NCI-H1930 (cell line): ENCODE measurements at places on chromosomes 6 and 20.

DNA sequence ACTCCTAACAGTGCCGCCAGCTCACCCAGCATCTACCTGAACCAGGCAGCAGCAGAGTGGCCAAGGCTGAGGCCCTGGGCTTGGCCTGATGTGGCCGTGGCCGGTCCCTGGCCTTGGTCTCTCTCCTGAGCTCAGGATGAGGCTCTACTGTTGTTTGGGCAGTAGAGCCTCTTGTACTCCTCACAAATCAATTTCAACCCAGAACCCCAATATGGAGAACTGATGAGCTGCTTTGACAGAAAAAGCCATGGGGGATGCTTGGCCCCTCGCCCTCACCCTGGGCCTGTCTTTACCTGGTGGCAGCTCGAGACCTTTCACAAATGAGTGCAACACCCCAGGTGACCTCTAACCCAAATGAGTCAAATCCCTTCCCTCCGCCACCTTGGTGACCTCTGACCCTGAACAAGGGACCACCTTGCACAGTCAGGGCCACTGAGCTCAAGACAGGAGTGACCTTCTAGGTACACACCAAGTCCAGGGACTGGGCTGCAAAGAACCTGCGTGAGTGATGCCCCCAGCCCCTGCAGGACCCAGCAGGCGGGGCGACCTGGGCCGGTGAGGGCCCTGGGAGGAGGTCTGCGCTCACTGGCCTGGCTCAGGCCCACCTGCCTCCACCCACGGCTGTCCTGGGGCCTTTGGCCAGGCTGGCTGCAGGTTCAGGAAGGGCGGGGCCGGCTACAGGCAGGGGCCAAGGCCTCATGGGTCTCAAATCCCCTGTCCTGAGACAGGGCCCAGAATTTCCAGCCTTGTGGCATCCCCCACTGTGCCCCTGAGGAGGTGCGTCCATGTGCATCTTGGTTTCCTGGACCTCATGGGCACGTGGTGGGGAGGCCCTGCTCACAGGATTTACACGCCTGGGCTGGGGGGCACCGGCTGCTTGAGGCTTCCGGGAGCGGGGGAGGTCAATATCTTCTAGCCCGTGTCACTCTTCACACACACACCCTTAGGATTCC is 30.2 kb downstream of the PSMG4 start:
- DNase-seq = no peak

DNA sequence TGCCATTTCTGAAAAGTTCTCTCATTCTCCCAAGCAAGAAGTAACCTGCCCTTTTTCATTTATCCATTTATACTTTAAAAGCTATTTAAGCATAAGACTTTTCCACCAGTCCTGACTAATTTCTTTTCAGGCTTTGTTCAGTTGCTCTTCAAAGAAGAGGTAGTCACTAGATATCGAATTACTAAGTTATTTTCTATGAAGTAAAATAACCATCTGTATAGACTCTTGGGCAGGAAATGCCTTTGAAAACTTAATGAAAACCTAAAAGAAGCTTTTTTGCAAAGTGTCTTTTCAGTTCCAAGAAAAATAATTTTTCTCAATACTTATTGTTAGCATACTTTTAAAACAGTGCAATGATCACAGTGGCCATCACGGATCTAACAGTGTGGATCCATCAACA is 31.3 kb upstream of the LAMP5 start:
- no peak for DNase-seq

DNA sequence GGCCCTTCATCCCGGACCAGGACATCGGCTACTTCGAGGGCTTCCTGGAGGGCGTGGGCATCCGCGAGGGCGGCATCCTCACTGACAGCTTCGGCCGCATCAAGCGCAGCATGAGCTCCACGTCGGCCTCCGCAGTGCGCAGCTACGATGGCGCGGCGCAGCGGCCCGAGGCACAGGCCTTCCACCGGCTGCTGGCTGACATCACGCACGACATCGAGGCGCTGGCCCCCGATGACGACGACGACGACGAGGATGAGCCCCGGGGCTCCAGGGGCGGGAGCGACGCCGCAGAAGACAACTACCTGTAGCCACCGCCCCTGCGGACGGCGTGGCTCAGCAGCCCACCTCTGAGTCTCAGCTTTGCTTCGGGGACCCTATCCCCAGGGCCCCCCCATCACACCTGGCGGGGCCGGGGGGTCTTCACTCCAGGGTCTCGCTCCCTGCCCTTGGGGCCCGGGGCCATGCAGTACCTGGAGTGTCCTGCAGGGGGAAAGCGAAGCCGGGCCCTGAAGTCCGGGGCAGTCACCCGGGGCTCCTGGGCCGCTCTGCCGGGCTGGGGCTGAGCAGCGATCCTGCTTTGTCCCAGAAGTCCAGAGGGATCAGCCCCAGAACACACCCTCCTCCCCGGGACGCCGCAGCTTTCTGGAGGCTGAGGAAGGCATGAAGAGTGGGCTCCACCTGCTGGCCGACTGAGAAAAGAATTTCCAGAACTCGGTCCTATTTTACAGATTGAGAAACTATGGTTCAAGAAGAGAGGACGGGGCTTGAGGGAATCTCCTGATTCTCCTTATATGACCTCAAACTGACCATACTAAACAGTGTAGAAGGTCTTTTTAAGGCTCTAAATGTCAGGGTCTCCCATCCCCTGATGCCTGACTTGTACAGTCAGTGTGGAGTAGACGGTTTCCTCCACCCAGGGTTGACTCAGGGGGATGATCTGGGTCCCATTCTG is 20.8 kb upstream of the HCK start:
- DNase-seq = peak; percentile 69

GRCh38 chr6:134373282-134373922 is 55.5 kb upstream of the SGK1 start:
- no peak for DNase-seq

- peak; percentile 33 for DNase-seq
Measured at GRCh38 chr6:70310063-70310694, 7.3 kb upstream of the COL9A1 start.

DNA sequence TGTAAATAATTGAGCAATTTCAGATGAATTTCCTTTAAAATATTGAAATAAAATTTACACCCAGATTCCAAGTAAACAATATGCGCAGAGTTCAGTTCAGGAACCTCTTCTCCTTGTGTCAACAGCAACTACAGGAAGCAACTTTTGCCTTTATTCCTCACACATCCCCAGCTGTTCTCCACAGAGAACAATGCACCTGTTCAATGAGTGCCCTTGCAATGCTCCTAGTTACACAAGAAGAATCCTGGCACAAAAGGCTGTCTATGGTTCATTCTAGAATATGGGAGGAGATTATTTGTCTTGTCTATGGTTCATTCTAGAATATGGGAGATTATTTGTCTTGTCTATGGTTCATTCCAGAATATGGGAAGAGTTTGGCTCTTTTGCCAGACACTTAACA is 454.9 kb downstream of the BTBD3 start:
- no peak for DNase-seq

- DNase-seq = no peak
Measured at GRCh38 chr20:41196653-41197225, 59.4 kb downstream of the PLCG1 start.

DNA sequence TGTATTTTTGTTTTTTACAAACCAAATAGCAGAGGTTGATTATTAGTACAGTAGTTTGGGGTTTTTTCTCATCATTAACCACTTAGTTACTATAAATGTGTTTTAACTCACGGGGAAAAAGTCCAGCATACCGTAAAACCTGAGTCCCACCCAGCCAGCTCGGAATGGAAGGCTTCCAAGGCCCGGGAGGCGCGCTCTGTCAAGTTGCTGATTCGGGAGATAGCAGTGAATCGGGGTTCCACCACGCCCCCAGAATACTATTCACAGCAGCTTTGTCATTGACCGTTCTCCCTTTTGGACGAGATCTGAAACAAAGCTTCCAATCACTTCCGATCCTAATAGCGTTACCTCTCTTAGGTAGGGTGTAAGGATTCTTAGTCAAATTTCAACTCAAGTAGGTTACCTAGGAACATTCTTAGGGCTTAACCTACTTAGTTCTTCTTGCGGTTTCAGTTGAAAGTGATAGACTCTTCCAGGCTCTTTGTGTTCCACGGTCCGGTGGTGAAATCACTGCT is 232.8 kb upstream of the QKI start:
- no peak for DNase-seq

- peak; percentile 37 for DNase-seq
Measured at GRCh38 chr20:2693286-2694007, 867 bp downstream of the EBF4 start.

- DNase-seq = no peak
Measured at GRCh38 chr6:104642871-104643270, 216.8 kb downstream of the HACE1 start.

DNA sequence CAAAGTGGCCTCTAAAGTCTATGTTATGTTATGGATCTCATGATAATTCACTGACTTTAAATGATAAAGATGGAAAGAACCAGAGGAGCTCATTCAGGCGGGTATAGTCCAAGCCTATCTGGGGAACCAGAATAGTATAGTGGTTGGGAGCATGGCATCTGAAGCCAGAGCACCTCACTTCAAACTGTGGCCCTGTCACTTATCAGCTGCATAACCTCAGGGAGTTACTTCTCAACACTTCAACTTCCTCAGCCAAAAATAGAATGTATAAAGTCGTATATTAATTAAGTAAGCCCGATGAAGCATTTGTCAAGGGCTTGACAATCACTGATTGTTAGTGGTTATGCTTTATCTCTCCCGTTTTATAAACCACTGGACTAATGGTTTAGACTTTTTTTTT is 112.7 kb downstream of the RTN4IP1 start:
- DNase-seq = no peak

DNA sequence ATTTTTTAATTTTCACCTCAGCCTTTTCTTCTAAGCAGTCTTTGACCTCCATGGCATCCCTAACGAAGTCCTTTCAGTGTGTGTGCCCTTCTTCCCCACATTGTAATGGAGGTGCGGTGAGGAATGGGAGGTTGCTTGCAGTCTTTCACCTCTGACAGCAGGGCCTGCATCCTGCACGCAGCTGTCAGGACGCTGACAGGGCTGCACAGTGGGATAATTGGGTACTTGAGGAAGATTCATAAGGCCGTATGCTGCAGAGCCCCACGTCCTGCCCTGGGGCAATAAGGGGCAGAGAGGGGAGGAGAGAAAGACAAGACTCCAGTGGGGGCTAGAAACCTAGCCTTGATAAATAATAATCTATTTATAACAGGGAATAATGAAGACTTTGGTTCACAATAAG is 184.7 kb downstream of the SAMD5 start:
- DNase-seq = no peak

DNA sequence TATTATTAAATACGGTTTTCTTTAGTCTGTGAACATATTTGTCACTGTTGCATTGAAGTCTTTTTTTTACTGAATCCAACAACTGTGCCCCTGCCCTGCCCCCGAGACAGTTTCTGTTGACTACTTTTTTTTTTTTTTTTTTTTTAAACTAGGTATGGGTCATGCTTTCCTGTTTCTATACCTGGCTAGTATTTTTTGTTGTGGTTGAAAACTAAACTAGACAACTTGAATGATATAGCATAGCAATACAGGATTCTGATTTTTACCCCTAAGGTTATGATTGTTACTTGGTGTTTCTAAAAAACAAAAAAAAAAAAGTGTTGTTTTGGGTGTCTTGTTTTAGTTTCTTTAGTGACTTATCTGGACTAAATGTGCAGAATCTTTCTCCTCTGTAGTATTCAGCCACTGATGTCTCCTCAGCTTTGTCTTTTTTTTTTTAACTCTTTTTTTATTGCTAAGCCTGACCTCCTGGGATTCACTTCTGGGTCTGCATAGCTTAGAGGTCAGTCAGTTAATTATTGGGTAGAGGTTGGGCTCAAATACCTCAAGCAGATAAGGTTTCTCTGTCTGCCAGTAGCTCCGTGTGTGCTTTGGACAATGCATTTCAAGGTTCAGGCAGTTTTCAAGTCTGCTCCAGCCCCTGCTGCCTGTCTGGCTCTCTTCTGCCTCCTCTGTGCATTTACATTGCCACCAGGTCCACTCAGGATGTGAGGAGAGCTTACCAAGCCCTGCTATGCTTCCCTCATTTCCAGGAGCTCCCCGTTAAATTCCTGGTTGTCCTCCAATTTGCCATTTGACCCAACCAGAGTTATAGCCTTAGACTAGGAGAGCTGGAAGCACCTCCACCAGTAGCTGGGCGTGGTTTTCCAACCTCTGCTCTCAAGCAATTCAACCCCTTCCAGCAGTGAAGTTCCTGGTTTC is 91.4 kb downstream of the SYNDIG1 start:
- DNase-seq = no peak

DNA sequence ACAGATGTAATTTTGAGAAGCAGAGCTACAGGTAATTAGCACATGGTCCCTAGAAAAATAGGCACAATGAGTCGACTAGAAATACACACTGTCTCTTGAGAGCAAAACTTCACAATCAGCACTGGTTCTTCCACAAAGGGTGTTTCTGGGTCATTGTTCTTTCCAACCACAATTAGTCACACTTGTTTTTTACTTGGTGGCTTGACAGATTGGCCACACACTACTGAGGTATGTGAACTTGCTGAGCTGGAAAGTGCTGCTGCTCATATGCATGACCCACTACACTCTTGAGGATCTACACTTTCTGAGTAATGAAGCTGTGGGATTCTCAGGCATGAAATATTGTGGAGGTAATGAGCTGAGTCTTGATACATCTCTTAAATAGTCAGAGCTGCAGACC is 347.7 kb downstream of the BCKDHB start:
- no peak for DNase-seq

DNA sequence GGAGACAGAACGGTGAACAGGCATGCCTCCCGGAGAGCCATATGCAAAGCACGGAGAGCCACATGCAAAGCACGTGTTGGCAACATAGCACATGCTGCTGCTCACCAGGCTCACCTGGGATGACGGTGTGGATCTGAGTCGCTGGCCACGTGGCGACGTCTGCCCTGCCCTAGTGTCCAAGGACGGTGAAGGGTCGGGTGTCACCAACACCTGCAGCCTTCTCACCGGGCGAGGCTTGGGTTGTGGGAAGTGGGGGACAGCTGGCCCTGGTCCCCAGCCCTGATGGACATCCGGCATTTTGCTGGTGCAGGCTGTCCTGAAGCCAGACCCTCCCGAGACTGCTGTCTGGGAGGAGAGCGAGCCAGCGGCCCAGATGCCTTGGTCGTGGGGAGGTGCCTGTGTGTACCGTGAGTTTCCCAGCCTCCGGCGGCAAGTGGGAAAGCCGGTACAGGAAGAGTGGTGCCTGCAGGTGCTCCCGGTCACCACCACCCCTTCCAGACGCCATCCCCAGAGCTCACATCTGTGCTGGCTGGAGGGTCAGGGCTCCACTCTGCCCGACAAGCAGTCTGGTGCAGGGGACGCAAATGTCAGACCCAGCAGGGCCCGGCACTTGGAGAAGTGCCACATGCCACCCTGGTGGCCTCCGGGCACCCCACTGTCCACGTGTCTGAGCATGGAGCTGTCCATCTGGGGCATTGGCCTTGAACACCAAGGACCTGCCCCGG is 5.9 kb upstream of the ADRM1 start:
- no peak for DNase-seq
